ENCODE measurements at places on chromosomes 13 and 19.

GRCh38 chr13:83876546-83876945, 5.7 kb downstream of the SLITRK1 start:
- no peak for DNase-seq

GRCh38 chr13:27203854-27204253, 32.2 kb upstream of the USP12 start:
- DNase-seq = no peak

- DNase-seq = no peak
Observed at GRCh38 chr19:38624822-38625221, 5.8 kb downstream of the EIF3K start.

GRCh38 chr13:86020351-86021002, 221.3 kb upstream of the SLITRK6 start:
- no peak for DNase-seq

DNA sequence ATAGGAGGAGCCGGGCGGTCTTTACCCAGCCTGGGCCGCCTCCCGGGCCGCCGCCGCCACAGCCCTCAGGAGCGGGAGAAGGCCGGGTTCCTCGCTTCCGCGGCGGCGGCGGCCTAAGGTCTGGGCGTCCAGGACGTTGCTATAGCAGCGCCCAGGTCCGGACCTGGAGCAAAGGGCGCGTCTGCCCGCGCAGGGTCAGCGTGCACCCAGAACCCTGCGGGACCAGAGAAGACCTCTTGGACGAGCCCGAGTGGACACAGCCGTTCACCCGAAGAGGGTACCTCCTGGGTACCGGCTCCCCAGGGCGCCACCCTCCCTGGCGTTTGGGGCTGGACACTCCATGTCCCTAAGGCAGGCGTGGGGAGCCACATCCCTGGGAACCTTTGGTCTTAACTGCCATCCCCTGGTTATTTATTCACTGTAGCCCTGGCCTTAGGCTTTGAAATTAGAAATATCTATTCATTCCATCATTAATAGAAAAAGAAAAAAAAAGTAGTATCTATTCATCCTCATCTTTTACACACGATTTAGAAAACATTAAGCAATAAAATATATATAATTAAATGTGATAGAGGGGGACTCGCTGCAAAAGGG, 2.4 kb downstream of the DZIP1 start:
- DNase-seq = no peak

DNA sequence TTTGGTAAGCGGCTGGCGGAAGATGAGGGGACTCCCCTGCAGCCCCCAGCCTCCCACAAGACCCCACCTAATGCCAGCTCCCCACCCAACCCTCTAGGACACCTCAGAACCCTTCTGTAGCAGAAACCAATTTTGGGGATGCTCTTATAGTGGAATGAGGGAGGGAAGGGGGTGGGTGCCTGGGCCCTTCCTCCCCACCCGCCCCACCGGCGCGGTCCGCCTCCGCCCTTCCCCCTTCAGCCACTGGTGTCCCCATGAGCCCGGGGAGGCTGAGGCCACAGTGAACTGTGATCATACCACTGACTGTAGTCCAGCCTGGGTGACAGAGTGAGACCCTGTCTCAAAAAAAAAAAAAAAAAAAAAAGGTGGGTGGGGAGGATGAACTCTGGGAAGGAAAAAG, 16.2 kb downstream of the TLE6 start:
- no peak for DNase-seq

DNA sequence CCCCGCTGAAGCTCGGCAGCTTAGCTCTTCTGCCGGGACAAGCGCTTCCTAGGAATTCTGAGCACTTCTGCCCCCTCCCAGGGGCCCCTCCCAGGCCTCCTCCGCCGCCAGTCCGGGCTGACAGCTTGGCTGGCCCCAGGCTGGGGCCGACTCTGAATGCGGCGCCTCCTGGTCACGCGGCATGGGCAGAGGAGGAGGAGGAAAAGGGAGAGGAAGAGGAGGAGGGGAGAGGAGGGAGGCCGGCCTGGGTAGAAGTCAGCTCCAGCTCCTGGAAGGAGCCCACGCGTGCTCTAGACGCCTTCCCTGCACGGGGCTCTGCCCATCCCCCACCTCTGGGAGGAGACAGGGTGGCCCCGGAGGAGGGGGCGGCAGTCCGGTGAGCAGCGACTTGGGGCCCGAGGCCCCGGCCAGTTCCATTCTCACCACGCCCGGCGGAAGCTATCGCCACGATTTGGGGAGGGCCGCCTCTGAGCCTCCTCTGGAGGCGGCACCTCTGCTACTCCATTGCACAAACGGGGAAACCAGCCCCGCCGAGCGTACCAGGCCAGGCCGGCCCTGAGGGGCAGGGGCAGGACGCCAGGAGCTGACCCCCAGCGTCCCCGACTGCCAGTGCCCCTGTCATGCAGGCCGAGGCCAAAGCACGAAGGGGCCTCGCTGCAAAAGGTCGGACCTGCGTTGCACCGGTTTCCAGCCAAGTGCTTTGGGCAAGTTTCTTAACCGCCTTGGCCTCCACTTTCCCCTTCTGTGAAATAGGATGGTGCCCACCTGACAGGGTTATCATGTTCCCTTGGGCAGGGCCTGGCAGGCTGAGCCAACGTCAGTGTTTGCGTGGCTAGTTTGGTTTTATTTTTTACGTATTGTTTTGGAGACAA, 31.6 kb downstream of the CCNE1 start:
- no peak for DNase-seq

- DNase-seq = no peak
Observed at GRCh38 chr13:48234566-48235340, 1.7 kb downstream of the ITM2B start.

DNA sequence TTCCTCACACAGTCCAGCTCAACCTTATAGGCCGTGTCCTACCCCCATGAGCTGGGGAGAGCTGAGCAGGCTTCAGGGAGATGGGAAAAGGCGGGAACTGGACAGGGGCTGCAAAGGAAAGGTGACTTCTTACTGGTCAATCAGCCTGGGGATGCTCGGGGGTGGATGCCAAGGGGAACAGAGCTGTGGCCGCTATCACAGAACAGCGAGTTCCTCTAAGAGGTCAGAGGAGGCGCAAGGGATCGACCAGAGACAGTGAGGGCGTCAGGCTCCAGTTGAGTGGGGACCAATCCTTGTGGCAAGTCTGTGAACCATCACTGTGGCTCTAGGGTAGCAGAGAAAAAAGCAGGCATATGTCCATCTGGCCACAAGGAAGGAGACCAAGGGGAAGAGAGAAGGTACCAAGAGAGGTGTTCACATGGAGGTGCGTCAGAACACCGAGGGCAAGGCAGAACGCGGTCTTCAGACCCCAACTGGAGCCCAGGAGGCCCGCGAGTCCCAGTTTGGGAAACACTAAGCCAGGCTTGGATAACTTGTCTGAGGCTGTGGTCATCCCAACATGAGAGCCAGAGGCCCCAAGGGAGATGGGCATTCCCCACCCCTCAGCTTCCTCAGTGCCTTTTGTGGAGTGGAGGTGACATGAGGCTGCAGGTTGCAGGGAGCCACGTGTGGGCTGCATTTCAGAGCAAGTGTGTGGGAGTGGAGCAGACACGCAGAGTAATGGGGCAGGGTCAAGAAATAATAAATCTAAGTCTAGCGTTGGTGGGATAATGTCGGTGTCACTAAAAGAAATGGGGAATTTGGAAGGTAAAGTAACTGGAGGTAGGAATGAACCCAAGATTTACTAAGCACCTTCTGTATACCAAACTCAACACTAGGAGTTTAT, 3.9 kb downstream of the F10 start:
- no peak for DNase-seq

GRCh38 chr19:52542984-52543664, 15.7 kb downstream of the ZNF808 start:
- DNase-seq = peak; percentile 24

- DNase-seq = no peak
Observed at GRCh38 chr19:47096100-47096704, 17.4 kb downstream of the ZC3H4 start.

DNA sequence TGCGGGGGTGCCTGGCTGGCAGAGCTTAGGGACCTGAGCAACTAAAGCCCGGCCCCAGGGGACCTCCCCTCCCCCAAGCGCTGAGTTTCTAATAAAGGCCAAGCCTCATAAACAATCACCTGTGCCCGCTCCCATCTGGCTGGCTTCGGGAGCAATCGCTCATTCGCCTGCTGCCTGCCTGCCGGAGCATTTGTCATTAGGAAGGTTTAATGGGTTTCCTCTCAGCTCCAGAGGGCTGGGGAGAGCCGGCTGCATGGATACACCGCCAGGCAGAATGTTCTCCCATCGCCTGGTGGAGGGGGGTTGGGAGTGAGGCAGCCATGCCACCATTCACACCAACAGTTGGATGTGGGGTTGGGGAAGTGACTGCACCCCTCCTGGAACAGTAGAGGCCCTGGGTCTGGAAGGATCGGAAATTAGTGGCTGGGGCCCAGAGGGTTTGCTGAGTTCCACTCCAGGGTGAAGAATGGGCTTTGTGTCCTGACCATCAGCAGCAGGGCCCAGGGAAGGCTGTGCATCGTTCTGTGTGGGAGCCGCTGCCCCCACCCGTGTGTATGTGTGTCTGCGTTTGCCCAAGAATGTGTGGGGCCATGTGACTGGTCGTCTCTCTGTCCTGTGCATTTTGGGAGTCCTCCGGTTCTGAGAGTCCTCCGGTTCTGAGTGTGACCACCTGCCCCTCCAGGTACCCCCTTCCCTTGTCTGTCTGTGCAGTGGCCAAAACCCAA, 15.3 kb downstream of the PIN1 start:
- DNase-seq = no peak

DNA sequence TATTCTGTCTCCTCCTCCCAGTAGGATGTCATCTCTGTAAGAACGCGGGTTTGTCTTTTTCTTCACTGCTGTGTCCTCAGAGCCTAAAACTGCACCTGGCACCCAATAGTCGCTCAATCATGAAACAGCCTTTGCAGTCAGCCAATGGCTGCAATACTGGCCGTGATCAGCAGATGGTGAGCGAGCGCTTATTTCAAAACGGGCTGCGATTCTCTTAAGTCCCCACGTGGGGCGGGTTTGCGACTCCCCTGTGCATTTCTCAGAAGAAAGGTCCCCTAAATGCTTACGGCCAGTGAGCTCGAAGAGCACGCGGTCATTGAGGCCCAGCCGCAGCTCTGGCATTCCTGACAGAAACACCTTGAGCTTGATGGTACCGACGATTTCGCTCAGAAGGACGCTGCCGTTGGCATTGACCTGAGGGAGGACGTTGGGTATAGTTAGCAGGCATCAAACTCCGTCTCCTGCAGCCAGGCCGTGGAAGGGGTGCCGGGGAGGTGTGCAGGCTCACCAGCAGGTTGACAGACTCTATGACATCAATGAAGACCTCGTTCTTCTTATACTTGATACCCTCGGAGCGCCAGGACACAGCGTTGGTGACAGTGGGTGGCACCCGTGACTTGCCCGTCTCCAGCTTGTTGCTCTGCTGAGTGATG, 6.0 kb downstream of the AP1M2 start:
- peak; percentile 83 for DNase-seq

DNA sequence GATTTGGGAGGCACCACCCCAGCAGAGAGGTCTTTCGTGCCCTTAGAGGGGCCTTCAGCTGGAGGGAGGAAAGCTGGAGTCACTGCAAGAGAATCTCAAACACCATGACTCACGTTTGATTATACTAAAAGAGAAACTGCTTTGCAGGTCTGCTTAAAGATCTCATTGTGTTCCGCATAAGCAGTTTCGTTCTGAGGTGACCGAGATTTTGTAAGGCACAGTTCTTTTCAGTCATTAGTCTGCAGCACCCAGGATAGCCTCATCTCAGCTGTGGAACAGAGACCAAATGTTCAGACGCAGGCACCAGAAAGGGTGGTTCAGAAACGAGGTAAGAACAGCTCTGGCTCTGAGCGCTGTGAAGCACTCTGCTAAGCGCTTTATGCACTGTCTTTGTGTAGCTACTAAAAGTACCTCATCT, 71.2 kb upstream of the GTF3A start:
- no peak for DNase-seq

GRCh38 chr13:71483733-71484132, 383.3 kb downstream of the DACH1 start:
- no peak for DNase-seq

DNA sequence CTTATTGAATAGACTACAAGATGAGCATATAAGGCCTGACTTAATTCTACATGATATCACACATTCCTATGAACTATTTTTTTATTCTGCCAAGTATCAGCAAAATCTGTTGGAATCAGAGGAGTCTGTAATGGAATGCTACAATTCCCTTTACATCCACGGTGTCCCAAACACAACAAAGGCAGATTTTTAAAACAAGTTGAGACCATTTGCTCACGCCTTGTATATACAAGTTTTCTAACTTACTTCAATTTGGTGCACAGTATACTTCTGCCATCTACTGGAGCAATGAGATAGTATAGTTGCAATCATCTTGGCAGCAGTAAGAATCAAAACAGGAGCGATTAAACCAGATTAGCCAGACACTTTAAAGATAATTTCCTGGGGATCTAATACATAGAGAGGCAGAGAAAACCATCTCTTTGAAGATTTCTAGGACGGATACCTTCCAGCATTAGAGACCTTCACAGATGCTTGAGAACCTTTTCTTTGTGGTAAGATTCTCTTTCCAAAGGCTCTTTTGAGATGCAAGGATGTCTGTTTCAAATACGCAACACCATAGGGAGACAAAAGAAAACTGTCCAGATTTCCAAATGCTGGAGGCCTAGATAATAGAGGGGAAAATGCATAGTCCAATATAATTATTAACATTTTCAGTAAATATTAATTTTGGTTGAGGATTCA, 302.0 kb upstream of the MIR17HG start:
- DNase-seq = no peak

Data from stimulated activated CD8-positive, alpha-beta memory T cell treated with anti-CD3 and anti-CD28 coated beads, Interleukin-7, amount 100 ng/mL, for 4 hours (primary cell).